Tracheal epithelial cell (primary cell): ENCODE measurements at places on chromosomes 7 and 10. TPM values are rescaled to one million over a fixed set of nuclear protein-coding genes. Genes with fewer than 3 reads are reported as not detected.

Gene HOXA13
- not detected in 2 replicates for total RNA-seq

Gene TAC1
- total RNA-seq: 2.9 TPM in 1 of 2 replicates, not detected in the other

Gene TLL2
- total RNA-seq: 0.85 and 5.3 TPM in 2 replicates

Gene PTPN20
- total RNA-seq: 1.1 and 2.4 TPM in 2 replicates

Gene FGFBP3
- total RNA-seq: 0.24 TPM in 1 of 2 replicates, not detected in the other

Gene IDI2
- total RNA-seq: not detected in 2 replicates
